Stimulated activated CD8-positive, alpha-beta memory T cell treated with anti-CD3 and anti-CD28 coated beads, Interleukin-4, amount 100 ng/mL, for 1 hour (primary cell): ENCODE measurements at places on chromosomes 4 and X.

- no peak for DNase-seq
Measured at GRCh38 chr4:94334962-94335361, 7.7 kb downstream of the HPGDS start.

DNA sequence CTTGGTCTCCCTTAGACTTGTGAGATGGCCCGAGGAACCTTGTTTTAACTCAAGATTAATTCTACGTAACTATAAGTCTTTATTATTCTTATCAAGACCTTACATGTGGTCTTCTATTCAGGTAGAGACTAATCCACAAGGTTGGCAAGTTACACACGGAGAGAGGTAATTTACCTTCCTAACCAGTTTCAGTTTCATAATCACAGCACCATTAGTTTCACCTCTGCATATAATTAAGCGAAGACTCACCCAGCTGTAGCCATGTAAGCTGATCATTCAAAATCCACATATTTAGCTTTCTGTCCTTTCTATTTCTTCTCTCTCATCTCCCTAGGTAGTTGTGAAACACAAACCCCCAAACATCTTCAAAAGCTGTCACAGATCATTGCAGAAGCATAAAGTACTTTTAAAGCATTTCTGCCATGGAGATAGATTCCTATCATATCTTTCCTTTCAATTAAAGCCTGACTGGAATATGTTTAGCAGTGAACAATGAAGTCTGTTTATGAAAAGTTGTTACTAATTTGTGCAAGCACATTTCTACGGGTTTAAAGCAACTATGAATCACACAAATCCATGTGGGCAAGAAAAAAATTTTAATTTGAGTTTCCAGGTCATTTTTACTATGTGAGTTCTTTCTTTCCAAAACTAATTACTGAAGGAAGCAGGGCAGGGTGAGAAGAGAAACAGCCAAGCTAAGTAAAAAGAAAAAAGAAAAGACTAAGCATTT is 78.5 kb downstream of the BTC start:
- DNase-seq: no peak

DNA sequence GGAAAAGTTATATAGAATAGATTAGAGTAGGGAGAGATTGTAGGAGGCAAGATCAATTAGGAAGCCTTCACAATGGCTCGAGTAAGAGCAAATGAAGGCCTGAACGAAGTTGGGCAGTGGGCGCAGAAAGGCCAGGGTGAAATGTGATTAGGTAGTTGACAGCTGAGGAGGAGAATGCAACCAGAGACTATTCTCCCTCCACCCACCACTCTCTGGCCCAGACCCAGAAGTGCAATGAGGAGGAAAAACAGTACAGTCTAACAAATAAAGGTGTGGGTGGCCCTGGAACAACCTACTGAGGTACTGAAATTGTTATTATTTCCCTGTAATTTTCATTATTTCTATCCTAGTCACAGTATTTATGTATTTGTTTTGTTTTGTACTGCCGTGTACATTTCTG is 176.7 kb downstream of the SLC39A8 start:
- DNase-seq: no peak

DNA sequence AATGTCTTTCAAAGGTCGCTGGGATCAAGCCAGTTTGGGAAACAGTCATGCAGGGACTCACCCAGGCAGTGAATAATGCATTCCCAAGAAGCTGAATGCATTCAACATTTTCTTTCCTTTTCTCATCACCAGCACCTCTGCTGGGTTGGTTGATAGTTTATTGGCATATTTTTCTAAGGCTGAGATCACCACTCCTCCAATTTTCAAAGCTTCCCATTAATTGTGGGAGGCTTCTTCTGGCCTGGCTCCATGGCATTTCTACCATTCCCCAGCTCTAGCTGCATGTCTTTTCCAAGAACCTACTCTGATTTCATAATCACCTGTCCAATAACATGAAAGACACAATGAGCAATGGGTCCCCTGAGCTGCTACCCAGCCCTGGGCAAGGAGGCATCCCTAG is 35.8 kb downstream of the CHRDL1 start:
- no peak for DNase-seq

GRCh38 chrX:20445109-20445508 is 178.4 kb upstream of the RPS6KA3 start:
- no peak for DNase-seq

- no peak for DNase-seq
Measured at GRCh38 chrX:139692506-139692849, 15.5 kb downstream of the MCF2 start.

GRCh38 chr4:5824635-5825034 is 68.3 kb downstream of the CRMP1 start:
- no peak for DNase-seq

- DNase-seq: no peak
Measured at GRCh38 chrX:21778236-21778635, 20.3 kb upstream of the SMPX start.

- DNase-seq: no peak
Measured at GRCh38 chr4:110137829-110138228, 60.6 kb downstream of the ELOVL6 start.

DNA sequence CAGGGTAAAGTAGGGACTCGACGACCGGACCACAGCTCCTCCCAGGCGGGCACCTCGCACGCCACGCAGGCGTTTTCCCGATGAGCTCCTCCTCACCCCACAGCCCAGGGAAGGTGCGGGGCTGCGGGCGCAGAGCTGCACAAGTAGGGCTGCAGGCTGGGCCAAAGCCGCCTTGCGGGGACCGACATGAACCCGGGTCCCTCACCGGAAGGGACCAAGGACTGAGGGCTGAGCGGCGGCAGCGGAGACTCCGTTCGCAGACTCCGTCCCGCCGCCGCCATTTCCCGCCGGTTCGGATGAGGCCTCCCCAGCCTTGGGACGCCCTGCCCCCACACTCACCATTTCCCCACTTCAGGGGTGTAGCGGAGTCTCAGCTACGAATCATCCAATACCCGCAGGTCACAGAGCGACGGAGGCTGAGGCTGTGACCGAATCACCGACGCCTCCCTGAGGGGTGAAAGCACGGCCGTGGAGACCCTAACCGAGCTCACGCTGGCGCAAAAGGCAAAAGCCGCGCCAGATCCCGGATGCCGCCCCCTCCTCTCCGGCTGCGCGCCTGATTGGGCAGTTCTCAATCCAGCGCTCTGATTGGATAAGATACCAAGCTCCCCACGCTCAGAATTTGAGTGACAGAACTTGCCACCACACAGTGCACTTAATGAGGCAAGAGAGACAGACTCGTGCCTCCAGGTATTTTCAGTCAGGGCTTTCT is at the start of gene ZNF732:
ZNF732 (minus strand) TSS at position 506 of the 712 bp plus-strand sequence; CDS start at position 342, 164 bp downstream.
- DNase-seq: no peak

- no peak for DNase-seq
Measured at GRCh38 chrX:15881381-15881897, 26.8 kb upstream of the AP1S2 start.

DNA sequence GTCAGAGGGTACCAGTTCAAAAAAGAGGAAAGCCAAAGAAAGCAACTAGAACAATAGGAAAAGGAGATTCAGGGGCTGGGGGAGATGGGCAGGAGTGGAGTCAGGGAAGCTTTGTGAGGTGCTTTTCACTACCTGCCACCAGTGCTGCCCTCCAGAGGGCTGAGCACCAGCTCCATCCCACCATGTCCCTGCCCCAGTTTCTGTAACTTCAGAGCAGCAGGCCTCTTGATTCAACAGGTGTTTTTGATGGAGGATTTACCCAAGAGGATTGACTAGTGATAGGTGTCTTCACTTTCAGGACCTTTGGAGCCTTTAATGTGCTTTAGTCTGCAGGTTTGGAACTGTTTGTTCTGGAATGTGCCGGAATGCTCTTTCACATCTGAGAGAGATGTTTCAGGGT is 12.1 kb downstream of the KIT start:
- DNase-seq: no peak

GRCh38 chr4:173217727-173218126 is 49.1 kb downstream of the GALNT7 start:
- no peak for DNase-seq

GRCh38 chr4:52244103-52244775 is 193.1 kb downstream of the SPATA18 start:
- no peak for DNase-seq

DNA sequence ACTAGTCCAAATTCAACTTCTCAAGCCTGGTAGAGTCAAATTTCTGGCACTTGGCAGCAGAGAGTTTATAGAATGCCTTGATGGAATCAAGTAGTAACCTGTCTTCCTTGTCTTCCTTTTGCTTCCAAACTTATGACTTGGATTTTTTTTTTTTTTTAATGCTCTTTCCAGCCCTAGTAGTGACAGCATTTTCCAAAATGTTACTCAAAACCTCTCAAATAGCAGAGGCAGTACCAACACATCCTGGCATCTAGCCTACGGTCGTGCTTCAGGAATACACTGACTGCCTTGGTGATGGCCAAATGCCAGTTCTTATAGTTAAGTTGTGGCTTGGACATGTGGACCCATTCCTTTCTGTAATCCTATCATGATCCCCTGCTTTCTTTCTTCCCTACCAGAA is 46.0 kb downstream of the GALNT7 start:
- no peak for DNase-seq

DNA sequence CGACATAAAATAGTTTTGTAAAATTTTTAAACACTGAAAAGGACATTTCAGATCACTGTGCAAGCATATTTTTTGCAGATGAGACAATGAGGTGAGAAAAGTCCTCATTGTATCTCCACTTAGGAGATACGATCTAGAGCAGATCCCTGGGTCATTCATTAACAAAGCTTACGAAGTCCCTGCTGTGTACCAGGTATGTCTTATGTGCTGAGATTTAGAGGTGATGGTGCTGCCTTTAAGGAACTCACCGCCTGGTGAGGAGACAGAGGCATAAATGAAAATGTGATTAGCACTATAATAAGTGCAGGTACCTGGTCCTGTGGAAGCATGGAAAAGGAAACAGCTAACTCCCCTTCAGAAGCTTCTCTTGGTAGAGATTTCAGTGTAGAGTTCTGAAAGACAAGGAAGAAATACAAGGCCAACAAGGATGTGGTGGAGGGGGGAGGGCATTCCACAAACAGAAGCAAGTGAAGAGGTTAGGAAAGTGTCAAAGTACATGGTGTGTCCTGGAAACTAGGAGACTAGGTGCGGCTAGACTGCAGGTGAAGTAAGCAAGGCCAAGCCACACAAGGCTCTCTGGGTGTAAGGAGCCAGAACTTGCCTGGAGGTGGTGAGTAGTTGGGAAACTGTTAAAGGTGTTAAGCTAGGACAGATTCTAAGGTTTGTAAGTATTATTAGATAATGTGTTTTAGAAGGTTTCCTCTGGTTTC is 1.5 kb upstream of the NDNF start:
- no peak for DNase-seq

DNA sequence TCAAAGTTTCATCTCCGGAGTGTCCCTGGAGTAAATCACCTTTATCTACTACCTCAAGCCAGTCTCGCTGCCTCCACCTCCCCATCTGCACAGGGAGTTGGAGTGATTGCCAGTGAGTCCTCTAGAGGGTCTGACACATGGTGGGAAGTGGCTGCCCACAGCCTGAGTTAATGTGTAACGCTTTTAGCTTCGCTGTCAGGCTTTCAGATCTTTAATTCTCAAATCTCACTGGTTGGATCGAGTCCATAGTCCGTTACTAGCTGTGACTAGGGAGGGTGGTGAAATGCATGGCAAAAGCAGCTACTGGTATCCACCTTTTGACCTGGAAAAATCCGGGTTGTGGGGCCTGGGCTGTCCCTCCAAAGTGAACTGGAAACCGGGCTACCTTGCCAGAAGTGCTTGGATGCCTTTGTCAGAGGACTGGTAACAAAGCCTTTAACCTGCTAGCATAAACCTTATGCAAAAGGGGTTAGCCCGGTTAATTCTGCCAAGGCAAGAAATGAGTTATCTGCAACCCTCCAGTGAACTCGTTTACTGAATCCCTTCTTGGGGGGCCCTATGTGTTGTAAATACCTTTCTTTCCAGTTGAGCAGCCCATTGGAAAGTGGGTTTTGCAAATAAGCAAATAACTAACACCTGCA is 5.1 kb upstream of the WDR1 start:
- DNase-seq: no peak

DNA sequence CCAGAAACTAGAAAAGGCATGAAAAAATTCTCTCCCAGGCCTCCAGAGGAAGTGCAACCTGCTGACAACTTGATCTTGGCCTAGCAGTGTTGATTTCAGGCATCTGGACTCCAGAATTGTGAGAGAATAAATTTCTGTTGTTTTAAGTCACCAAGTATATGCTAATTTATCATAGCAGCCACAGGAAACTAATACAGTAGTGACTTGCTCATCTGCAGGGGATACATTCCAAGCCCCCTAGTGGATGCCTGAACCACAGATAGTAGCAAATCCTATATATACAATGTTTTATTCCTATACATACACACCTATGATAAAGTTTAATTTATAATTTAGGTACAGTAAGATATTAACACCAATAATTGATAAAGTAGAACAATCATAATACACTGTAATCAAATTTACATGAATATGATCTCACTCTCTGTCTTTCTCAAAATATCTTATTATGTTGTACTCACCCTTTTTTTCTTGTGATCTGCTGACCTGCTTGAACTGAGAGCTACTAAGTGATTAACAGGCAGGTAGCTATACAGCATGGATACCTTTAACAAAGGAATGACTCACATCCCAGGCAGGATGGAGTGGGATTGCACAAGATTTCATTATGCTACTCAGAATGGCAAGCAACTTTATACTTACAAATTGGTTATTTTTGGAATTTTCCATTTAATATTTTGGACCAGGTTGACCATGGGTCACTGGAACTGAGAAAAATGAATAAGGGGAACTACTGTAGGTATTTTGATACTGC is 501.1 kb downstream of the KCNIP4 start:
- no peak for DNase-seq

GRCh38 chr4:87843936-87844335 is 11.2 kb downstream of the MEPE start:
- no peak for DNase-seq
